ENCODE measurements at places on chromosomes 7 and 10.

GRCh38 chr10:75565286-75566251, 134.1 kb downstream of the LRMDA start:
- no peak for DNase-seq

DNA sequence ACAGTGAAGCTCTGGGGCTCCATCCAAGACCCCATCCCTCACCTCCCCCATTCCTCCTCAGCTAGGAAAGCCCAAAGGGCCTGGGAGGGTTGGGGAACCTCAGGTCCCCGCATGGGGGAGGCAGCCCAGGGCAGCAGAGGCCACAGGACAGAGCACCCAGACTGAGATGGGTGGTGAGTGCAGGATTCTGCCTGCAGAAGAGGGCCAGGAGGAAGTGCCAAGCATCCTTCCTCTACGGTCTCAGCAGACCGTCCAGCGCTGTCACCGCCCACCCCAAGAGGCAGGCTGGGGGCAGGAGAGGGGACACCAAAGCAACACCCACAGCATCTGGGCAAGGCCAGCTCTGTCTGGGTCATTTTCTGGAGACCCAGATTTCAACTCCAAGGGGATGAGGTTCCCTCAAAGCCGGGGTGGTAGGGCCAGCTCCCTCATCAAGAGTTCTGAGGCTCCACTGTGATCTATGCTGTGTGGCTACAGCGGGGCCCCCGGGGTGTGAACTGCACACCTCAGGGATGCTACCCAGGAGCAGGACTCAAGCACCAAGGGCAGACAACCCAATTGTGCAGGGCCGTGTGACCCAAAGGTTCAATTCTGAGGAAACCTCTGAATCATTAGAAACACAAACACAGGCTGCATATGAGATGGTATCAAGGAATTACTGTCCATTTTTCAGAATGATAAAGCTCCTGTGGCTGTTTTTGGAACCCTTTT, 46.8 kb downstream of the CAMK2B start:
- DNase-seq: no peak

DNA sequence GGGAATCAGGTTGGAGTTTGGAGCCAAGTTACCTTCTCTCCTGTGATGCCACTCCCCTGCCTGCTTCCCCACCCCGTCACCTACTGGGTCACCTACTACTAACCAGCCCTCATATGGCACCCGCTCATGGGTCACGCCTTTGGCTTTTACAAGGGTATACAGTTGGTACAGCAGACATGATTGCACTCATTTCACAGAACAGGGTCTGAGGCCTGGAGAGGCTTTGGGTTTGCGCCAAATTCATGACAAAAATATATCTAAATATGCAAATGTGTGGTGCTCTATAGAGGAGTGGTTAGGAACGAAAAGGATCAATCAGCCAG, 10.7 kb downstream of the CRYGN start:
- DNase-seq: no peak

- no peak for DNase-seq
Measured at GRCh38 chr7:50449501-50449880, 659 bp downstream of the FIGNL1 start.

GRCh38 chr7:129969881-129970446, 17.2 kb upstream of the UBE2H start:
- no peak for DNase-seq

DNA sequence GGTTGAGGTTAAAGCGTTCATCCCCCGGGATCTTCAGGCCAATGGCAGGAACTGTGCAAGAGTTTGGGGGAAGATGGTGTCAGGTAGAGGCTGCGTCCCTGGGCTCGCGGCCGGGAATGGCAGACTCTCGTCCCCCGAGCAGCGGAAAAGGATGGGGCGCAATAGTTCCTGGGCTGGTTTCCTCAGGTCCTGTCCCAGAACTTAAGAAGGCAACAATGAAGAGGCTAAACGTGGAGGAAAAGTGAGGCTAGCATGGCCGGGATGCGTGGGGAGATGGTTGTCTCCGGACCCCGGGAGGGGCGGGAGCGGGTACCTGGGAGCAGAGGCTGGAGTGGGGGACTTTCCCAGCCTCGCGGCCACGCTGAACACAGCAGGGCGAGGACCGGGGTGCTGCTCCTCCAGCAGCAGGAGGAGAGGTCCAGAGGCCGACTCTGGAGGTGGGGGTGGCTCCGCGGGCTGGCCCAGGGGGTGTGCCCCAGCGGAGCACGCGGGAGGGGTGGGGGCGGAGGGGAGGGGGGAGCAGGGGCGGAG, 882 bp downstream of the IRF5 start:
- no peak for DNase-seq

DNA sequence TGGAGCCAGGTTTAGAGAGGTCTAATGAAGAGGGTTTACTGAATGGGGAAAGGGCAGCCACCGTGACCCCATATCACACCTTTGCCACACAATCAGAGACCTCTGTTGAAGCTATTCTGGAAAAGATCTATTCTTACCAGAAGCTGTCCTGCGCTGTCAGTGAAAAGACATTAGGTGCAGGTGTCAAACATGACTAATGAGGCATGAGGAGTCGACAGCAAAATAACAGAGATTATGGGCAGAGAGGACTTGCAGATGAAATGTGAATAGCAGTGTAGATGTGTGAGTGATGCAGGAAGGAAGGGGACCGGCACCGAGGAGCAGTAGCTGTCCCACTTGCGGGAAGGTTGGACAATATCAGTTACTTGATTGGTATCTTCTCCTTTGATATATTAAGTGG, 627.7 kb upstream of the GALNT17 start:
- no peak for DNase-seq

- no peak for DNase-seq
Measured at GRCh38 chr10:117137031-117137910, 799 bp downstream of the VAX1 start.

- DNase-seq: no peak
Measured at GRCh38 chr10:112195224-112195623, 11.7 kb upstream of the GPAM start.

DNA sequence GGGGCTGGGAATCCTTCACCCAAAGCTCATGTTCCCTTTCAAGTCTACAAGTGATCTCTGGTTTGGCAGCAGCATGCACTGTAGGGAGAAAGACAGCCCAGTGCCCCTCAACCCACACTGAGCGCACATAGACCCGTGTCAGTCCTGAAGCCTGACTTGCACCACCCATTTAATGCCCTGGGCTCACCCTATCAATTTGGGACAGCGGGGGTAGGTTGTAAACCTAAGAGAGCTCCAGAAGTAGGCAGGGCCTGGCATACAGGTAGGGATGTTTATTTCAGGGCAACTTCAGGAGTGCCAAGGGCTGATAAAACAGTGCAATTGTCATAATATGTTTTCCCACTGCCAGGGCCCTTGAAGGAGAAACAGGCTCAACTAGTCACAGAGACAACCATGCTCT, 3.5 kb upstream of the ATP6V0E2 start:
- no peak for DNase-seq

DNA sequence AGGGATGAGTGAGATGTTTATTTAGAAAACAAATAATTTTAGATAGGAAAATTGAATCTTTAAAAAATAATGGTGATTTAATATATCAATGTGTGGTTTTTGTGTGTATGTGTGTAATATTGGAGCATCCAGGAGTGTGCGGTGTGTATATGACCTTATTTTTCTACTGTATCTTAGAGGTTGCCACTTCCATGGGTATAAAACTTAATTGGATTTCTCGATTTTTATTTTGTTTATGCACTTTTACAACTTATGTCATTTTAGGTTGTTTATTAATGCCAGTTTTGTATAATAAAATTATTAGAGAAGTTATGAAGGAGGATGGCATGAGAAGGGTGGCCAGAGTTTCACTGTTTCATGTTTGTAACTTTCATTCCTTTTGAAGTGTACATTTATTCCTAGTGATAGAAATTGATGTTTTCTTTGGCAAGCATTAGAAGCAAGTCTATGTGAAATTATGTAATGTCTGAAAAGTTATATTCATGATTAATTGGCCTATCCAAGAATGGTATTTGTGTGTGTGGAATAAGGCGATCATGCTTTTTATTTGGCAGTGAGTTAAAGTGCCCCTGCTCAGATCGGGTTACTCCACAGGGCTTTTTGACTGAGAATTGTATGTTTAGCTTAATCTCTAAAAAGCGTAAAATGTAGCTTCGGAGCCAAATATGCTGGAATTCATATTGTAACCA, 110.3 kb downstream of the KAT6B start:
- DNase-seq: no peak

DNA sequence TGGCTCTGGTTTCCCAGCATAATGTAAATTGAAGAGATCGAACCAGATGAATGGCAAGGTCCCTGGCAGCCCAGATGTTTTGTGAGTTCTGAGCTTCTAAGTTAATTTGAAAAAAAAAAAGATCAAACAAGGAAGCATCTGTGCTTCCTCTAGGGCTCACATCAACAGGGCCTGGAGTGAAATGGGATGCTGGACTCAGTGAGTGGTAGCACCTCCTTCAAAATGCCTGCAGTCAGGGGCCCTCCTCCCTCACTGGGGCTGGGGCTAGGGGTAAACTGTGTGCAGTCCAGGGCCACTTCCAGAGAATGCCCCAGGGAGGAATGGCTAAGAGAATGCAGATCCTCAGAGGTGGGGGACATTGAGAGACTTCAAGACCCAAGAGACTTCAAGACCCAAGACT, 6.0 kb upstream of the CUEDC2 start:
- no peak for DNase-seq

DNA sequence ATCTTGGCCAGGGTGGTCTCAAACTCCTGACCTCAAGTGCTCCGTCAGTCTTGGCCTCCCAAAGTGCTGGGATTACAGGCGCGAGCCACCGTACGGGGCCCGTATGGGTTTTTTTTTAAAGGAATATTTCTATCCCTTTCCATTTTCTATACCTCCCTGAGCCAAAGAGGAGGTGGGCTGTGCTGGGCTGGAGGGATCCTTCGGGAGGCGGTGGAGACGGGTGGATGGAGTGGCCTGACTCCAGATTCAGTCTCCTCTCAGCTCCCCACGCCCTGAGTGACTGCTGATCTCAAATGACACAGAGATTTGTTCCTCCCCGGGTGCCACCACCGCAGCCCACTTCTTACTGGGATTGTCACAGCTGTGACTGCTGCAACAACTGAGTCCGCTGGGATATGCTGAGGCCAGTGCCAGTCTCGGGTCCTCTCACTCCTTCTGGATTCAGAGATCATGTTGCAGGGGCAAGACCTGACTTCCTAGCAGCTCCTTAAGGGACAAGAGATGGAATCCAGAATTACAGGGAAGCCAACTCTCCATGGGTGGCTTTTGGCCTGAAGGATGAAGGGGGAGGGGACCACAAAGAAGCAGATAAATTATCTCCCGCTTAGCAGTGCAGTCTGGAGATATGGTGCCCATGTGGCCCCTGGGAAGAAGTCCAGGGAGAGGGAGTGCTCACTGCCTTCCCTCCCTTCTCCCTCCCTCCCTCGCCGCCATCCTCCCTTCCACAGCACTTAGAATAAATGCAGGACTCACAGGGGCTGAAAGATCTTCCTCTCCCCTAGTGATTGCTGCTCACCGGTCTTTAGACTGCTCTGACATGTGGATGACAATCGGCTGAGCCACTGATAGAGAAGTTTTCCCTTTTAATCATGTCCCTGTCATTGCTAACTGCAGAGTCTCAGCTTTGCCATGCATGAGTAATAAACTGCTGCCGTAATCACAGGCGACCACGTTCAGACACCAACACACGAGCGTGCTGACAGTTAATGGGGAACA, 14.3 kb downstream of the GALNT17 start:
- DNase-seq: no peak

DNA sequence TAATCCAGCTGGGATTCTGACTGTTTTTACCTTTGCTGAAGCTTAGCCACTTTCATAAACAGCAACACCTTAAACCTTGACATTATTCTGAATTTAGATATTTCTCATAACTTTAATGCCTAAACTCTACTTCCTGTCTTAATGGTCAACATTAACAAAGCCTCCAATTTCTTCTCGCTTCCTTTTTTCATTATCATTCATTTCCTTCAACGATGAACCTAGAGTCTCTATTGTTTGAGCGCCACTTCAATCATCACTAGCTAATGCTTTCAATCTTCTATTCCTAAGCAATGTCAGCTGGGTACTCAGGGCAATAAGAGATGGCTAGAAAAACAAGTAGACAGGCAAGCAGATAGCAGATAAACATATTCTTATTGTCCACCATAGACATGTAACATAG, 96.6 kb upstream of the TMEM196 start:
- no peak for DNase-seq

DNA sequence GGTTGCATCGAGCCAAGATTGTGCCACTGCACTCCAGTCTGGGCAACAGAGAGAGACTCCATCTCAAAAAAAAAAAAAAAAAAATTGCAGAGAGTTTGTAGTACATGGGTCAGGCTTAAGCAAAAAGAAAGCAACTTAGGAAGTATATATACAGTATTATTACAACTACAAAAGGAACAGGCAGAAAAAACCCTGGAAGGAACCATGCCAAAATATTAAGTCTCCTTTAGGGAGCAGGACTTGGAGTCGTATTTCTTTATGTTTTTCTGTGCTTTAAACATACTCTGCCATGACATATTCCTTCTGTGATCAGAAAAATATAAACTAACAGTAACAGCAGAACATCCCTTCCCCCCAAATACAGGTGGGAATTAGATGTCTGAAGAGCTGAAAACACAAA, 144.4 kb downstream of the CUX1 start:
- no peak for DNase-seq

DNA sequence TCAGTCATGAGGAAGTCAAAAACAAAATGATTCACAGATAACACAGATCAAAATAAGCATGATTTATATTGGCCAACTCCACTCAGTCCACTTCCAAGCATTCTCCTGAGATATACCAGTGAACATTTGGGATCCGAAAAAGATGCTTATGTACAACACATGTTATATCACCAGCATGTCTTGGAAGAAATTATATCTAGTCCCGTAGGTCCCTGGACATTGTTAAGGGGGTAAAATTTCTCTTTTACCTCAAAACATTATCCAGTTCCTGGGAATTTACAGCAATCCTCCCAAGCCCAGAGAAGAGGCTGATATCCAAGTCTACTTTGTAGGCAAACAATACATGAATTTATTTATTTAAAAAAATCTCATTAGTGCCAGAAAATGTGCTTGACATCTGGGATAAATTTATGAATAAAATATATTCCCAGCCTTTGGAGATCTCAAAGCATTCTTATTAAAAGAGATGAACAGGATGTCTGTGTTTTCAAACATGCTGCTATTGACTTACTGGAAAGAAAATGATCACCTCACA, 582.2 kb upstream of the ZWINT start:
- no peak for DNase-seq

DNA sequence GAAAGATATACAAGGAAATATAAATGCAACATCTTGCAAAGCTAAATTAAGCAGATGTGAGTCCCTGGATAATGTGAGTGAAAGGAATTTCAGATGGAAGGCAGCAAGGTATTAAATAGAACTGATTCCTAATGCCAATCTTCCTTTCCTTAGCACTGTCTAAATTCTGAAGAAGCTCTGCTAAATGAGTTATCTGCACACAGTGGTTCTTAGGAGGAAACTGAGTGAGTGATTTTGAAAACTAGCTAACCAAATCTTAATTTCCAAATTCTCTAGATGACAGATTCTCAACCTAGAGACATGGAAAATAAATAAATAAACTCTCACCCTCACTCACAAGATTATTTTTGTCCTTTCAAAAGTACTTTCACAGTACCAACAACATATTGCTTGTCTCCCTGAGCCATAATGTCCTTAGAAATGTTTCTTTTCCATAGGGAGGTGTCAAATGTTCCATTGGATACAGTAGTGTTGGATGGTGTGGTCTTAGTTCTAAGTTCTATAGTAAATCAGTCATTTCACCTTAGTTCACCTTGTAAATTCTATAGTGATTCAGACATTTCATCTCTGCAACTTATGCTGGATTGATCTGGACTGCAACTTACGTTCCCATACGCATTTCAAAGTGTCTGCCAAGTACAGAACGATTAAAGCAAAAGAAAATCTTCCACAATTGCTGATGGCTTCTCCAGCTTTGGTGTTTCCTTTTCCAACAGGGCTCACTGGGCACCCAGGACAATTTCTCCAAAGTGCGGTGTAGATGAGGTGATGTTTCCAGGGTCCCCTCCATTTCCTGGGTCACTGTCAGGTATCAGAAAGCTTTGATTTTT, 145.4 kb upstream of the FAM171A1 start:
- no peak for DNase-seq

All from CMK (cell line).